ENCODE measurements at places on chromosomes 13 and 19.

DNA sequence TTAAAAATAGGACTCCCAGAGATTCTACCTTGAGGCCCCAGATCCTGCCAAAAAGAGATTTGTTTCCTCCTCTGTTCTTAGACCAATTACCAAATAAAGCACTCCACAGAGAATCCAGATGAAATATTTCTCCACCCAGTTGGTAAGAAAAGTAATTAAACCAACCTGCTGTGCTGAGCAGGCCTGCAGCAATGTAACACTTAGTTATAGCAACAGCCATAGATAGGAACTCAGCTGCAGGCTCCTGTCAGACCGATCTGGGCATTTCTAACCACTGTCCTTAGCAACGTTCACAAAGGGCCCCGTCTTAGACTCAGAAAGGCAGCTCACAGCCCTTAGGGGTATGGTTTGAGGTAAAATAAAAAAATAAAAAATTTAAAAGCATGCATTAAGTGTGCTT lies 271.1 kb downstream of the KCNRG start:
- DNase-seq: no peak

GRCh38 chr13:53200498-53201453 lies 172.2 kb downstream of the OLFM4 start:
- DNase-seq: peak; percentile 19

GRCh38 chr13:96141032-96141431 lies 51.1 kb downstream of the HS6ST3 start:
- no peak for DNase-seq

DNA sequence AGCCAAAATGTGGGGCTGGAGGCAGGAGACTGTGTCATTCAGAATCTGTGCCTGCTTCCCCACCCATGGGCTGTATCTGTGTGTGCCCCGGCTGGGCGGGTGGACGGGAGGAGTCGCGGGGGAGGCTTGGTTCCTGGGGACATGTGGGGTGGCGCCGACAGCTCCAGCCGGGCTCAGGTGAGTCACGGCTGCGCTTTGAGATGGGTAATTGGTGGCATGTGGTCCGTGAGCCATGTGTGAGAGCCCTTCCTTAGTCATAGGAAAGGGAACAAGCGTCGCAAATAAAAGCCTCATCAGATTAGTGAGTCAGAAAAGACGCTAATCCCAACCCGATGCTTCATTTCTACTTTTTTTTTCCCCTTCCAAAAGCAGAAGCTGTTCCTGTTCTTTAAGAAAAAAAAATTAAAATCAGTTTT lies 118.6 kb upstream of the ZNF536 start:
- DNase-seq: no peak

DNA sequence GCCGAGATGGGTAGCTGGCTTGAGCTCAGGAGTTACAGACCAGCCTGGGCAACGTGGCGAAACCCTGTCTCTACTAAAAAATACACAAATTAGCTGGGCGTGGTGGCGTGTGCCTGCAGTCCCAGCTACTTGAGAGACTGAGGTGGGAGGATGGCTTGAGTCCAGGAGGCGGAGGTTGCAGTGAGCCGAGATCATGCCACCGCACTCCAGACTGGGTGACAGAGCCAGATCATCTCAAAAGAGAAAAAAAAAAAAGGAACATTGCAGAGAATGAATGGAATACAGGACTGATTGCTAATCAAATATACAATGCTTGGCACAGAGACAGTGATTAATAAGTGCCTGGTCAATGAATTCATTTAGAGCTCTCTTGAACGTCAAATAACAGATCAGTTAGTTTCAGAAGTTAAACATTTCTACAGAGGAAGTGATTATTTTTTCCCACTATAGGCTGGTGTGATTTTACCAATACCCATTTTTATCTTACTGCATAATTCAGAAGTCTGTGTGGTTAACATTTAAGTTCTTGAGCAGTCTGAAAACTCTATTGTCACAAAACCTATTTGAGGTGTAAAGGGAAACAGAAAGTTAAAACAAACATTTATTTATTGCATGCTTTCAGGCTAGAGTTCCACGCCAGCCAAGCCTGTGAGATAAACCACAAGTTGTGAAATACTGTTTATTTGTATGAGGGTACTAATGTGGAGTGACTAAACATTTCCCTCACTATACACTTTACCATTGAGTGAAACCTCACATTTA lies 7.7 kb upstream of the TBC1D4 start:
- no peak for DNase-seq
